Small intestine (tissue), 16 donors: ENCODE measurements at places on chromosomes 2 and 18. TPM values are rescaled to one million over a fixed set of nuclear protein-coding genes. Genes with fewer than 3 reads are reported as not detected.

- H3K36me3 ChIP-seq: peaks cover 17% of the 10 kb centered on the region
- no peak overlapping the region for H3K27ac ChIP-seq
- no peaks in the 10 kb centered on the region for H3K27me3 ChIP-seq
- DNase-seq: peak; percentile 69
- no peaks in the 10 kb centered on the region for H3K4me1 ChIP-seq
These were observed 11.9 kb downstream of the ZNF516 start for GRCh38 chr18:76482971-76483691.

D2HGDH gene
- polyA plus RNA-seq: 57.5 TPM

ATP6V1C2 gene
- polyA plus RNA-seq: 0.54 TPM

DNA sequence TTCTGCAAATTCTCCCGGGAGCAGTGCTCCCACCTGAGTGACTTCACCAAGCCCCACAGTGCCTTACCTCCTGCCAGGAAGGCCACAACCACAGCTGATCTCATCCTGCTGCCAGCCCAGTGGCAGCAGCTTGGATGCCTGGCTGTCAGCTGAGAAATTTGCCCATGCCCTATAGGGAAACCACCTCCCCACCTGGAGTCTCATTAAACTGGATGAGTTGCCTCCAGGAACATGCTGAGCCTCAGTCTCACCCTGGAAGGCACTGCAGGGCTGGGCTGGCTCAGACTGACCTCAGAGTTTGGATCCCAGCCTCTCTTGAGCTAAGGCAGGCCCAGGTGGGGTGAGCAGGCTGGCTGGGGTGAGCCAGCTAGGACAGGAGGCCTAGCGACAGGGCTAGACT is 23.3 kb downstream of the REEP1 start:
- no peaks in the 10 kb centered on the region for H3K36me3 ChIP-seq
- no peak overlapping the region for H3K4me3 ChIP-seq
- H3K4me1 ChIP-seq: no peaks in the 10 kb centered on the region
- no peak for DNase-seq
- no peaks in the 10 kb centered on the region for H3K27me3 ChIP-seq

CACNB4 gene
- 0.27 TPM for polyA plus RNA-seq

EVX2 gene
- not detected for polyA plus RNA-seq

REG1B gene
- polyA plus RNA-seq: 25.0 TPM

- H3K4me3 ChIP-seq: no peak overlapping the region
- H3K4me1 ChIP-seq: no peaks in the 10 kb centered on the region
- H3K36me3 ChIP-seq: no peaks in the 10 kb centered on the region
- no peak for DNase-seq
These were observed 99.7 kb downstream of the SMAD2 start for GRCh38 chr18:47830772-47831171.

- H3K4me3 ChIP-seq: no peak overlapping the region
- H3K4me1 ChIP-seq: no peaks in the 10 kb centered on the region
- no peak for DNase-seq
- no peaks in the 10 kb centered on the region for H3K27me3 ChIP-seq
- no peaks in the 10 kb centered on the region for H3K36me3 ChIP-seq
These were observed 734.2 kb upstream of the CHAC2 start for GRCh38 chr2:53033411-53033810.

DNA sequence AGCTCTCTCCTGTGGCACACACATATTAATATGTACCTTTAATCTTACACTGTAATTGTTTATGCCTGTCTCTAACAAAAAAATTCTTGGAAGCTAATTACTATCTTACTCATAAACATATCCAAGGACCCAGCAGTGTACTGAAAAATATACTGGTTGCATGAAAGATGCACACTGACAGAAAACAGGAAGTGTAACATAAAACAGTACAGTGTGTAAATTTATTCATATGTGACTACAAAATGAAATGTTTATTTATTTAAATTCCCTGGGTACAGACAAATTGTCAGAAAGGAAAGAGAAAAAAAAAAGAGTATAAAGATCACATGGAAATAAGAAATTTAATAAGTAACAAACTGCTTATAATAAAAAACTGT is 28.5 kb downstream of the TMEM131 start:
- H3K4me3 ChIP-seq: no peak overlapping the region
- no peak for DNase-seq
- no peaks in the 10 kb centered on the region for H3K36me3 ChIP-seq
- peaks cover 32% of the 10 kb centered on the region for H3K4me1 ChIP-seq
- no peaks in the 10 kb centered on the region for H3K27me3 ChIP-seq
- H3K27ac ChIP-seq: no peak overlapping the region

CXCR2 gene
- polyA plus RNA-seq: 0.45 TPM

DNA sequence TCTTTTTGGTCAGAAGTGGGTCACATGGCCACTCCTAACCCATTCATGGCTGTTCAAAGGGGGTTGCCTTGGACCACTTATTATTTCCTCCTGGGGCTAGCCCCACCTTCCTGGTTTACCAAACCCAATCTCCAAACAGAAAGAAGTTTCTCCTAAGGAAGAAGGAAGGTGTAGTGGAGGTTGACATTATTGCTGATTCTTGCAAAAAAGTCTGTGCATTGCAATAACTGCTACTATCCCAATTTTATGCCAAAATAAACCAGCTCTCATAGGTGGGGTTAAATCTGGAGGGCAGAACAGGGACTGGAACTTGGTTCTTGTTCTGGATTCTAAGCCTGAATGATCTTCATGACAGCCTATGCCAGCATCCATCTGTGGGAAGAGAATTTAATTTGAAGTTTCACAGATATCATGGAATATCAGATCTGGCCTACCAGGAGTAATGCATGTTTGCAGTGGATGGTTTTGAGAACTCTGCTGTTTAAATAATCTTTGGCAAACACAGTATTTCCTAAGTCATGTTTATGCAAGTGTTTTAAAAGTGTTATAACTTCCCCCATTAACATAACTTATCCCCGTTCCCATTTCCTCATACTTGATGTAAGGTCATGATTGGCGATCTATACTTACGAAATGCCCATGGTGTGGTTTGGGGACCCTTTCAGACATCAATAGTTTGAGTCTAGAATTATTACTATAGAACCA is 11.9 kb downstream of the ANXA4 start:
- DNase-seq: no peak
- H3K27me3 ChIP-seq: no peaks in the 10 kb centered on the region
- H3K4me3 ChIP-seq: no peak overlapping the region

DNA sequence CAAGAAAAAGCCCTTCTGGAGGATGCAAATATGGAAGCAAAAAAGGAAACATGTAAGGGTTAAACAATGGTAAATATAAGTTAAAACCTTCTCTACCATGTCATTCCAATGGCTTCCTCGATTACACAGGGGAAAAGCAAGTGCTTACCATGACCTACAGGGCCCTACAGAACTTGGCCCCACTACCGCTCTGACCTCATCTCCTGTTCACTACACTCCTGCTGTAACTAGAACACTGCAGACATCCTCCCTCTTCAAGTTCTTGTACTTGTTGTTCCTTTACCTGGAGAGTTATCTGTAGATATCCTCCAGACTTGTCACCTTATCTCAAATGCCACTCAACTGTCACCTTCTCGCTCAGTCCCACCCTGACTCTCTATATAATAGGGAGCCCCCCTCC is 194.6 kb downstream of the L3MBTL4 start:
- no peak for DNase-seq
- no peaks in the 10 kb centered on the region for H3K4me1 ChIP-seq
- no peak overlapping the region for H3K27ac ChIP-seq
- H3K4me3 ChIP-seq: no peak overlapping the region
- H3K27me3 ChIP-seq: no peaks in the 10 kb centered on the region
- H3K36me3 ChIP-seq: no peaks in the 10 kb centered on the region

MC2R gene
- 0.46 TPM for polyA plus RNA-seq

NT5DC4 gene
- polyA plus RNA-seq: not detected

GRCh38 chr2:186693446-186693832 is 421 bp upstream of the FAM171B start:
- H3K4me3 ChIP-seq: peak overlapping the region; percentile 70
- DNase-seq: no peak
- no peaks in the 10 kb centered on the region for H3K36me3 ChIP-seq
- peaks cover 14% of the 10 kb centered on the region for H3K27me3 ChIP-seq
- no peak overlapping the region for H3K27ac ChIP-seq
